Effector memory CD8-positive, alpha-beta T cell (primary cell): ENCODE measurements at places on chromosomes 5 and 9.

DNA sequence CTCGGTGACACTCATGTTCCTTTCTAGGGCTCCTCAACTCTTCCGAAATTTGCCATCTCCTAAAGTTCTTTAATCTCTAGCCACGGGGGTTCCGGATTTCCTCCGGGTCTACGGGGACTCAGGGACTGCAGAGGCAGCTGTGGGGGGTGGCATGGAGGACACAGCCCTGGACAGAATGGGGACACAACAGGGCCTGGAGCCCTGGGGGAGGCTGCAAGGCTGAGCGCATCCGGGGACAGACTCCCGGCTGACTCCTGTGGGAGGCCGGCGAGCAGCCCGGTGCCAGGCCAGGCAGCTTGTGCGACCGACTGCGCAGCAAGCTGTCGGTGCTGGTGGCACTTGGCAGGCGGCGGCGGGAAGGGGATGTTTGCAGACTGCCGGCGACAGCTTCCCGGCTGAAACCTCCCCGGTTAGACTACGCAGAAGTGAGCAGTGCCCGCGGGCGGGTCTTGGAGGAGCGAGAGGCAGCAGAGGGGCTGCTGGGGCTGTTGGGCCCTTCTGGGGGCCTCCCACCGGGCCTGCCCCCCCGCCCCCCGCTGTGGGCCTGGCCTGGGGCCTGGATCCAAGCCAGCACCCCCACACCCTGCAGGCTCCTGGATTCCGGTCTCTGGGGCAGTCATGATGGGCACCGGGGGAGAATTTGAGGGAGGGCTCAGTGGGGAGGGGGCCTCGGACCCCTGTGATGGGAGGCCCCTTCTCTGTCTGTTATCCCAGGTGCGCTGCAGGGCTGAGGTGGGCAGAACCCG is 28.7 kb upstream of the UBAC1 start:
- no peak for DNase-seq

DNA sequence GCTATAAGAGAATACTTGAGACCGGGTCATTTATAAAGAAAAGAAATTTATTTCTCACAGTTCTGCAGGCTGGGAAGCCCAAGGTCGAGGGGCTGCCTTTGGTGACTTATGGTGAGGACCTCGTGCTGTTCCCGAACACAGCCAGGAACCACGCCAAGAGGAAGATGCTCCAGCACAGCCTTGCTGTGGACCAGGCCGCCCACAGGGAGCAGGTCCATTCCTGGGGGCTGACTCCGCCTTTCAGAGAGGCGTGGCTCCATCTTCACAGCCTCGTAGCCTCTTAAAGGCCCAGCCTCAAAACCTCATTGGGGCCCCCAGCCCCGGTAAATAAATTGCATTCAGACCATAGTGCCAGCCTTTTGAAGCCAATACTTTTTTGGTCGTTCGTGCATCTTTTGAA is 93.5 kb upstream of the CACNA1B start:
- no peak for DNase-seq

DNA sequence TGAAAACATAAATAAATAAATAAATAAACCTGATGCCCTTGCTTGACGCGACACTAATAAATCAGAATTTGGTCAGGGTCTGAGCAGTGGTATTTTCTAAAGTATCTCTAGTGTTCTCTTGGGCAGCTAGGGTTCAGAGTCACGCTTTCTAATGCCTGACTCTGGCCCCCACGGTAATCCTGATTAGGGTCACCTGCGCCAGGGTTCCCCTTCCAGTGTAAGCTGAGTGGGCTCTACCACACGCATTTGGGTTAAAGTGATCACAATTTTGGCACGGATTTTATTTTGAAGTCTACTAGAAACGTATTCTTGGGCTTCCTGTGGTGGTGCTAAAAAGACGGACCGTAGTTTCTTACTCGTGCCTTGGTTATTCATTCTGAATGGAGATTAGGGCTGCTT is 651 bp downstream of the TTC1 start:
- DNase-seq = no peak

GRCh38 chr5:12848709-12849108 is 944.5 kb upstream of the CTNND2 start:
- no peak for DNase-seq

DNA sequence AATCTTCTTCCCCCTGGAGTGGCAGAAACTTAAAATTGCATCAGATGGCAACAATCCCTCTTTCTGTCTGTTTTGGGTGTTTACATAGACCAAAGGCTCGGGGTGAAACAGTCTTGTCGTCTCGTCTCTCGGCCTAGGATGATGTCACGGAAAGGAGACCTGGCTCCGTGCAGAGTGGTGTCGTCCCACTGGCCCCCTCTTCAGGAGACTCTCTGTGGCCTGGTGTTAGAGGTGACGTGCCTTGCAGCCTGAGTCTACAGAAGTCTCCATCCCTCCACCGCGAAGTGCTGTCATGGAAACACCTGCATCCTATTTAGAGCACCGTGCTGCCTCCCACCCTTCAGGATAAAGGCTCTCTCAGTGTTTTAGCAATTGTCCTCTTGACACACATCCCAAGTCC is 409.7 kb downstream of the IRX1 start:
- no peak for DNase-seq

GRCh38 chr5:171872666-171873065 is 87.0 kb downstream of the SMIM23 start:
- DNase-seq = no peak

- DNase-seq = no peak
Measured at GRCh38 chr5:104551628-104552027, 989.0 kb upstream of the NUDT12 start.

- DNase-seq = no peak
Measured at GRCh38 chr9:2666569-2666968, 45.0 kb downstream of the VLDLR start.

GRCh38 chr9:115229496-115229895 is 111.5 kb upstream of the TNC start:
- no peak for DNase-seq

- no peak for DNase-seq
Measured at GRCh38 chr5:59385700-59386099, 507.8 kb downstream of the PDE4D start.

DNA sequence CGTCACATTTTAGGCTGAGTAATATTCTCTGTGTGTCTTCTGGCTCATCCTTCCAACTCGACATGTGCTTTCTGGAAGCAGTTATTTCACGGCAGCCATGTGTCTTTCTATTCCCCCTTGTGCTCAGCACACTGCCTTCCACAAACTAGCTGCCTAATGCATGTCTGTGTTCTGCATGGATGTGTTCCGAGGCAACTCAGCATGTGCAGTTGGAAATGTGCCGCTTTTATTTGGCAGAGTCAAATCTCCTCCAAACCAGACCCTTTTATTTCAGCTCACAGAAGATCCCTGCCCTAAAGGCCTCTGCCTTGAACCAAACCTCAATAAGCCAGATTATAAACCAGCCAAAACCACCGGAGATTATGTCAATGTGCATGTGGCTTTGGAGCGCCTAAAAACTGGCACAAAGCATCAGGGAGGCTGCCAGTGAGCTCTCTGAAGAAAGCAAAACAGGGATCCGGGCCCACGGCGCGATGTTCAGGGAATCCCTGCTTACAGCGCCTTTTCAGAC is 360.2 kb downstream of the DEPDC1B start:
- no peak for DNase-seq

GRCh38 chr5:67248703-67249589 is 52.3 kb upstream of the CD180 start:
- no peak for DNase-seq

DNA sequence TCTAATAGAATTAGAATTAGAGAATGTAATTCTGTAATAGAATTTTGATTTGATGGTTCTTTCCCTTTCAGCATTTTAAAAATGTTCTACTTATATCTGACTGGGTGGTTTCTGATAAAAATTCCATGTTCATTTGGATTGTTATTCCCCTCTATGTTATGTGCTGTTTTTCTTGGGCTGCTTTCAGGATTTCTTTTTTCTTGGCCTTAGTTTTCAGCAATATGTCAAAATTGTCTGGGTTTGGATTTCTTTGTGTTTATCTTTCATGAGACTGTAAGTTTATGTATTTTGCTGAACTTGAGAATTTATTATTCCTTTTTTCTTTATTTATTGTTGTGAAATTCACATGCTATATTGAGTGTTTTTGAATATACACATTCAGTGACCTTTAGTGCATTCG is 189.1 kb downstream of the RANBP17 start:
- no peak for DNase-seq

GRCh38 chr5:65907135-65907534 is 19.2 kb upstream of the ERBIN start:
- DNase-seq = no peak

DNA sequence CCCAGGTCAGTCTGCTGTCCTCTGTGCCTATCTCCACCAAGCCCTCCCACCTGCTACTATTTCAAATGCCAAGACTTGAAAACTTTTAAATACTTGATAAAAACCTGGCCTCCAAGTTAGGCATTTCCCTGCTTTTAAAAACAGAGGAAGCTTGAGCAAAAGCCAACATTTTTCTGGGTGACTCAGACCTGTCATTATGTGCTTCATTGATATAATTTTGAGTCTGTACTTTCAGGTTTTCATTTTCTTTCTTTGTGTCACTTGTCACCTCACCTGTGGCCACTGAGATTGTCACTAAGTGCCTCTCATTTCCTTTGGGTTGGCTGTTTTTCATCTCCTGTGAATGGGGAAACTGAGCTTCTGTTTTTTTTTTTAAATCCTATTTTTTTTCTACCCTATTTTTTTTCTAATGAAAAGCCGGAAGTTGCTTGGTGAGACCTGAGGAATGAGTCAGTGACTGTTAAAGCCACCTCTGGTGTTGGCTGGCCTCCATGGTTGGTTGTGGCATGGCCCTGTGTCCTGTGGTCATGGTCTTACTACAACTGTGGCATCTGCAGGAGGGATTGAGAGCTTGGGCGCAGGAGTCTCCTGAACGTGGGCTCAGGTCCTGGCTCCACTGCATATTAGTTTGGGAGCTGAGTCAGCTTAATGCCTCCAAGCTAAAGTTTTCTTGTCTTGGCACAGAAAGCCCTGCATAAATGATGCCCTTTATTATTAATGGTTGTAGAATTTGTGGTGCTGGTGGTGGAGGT is 56.7 kb downstream of the ARHGAP26 start:
- peak; percentile 8 for DNase-seq

GRCh38 chr9:2320114-2320513 is 301.5 kb upstream of the VLDLR start:
- no peak for DNase-seq

GRCh38 chr5:181107699-181108098 is 23.3 kb downstream of the OR2V1 start:
- DNase-seq = no peak

- no peak for DNase-seq
Measured at GRCh38 chr9:84136119-84136868, 155.7 kb downstream of the RMI1 start.

GRCh38 chr5:150904479-150905311 is at the start of gene ZNF300:
Gene ZNF300, minus strand, starts transcription at chr5:150904980. Its CDS starts 1,825 bp downstream, at chr5:150903155.
- peak; percentile 2 for DNase-seq

GRCh38 chr5:87298692-87299362 is 31.1 kb downstream of the RASA1 start:
- DNase-seq = no peak

GRCh38 chr9:120434532-120434931 is 145.4 kb downstream of the CDK5RAP2 start:
- DNase-seq = no peak

- DNase-seq = no peak
Measured at GRCh38 chr5:125160787-125161502, 414.5 kb upstream of the ZNF608 start.

DNA sequence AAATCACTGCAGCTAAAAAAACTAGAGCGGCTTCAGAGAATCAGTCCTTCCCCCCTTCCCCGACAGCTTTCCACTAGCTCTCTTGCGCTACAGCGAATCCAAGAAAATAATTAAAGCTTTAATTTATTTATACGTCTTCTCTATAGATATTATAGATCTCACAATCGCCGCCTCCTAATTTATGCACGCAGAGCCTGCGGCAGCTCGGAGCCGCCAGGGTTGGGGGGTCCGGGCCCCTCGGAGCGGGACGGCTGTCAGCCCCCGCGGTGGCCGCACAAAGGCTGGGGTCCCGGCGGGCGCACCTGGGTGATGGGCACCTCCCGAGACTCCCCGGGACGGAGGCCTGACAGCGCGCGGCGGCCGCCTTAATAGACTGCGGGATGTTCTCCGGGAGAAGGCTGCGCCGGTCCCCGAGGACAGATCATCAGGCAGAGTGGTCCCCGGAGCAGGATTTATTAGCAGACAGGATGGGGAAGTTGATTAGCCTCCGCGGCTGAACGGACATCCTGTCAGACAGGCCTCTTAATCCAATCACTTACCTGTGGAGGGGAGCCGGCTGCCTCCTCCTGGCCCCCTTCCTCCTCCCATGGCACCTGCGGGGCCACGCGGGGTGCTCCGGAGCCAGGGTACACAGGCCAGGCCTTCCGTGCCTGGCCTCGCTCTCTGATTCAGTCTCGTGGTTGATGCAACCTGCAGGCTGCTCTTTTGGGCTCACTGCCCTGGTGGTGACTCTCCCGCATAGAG is 166.8 kb downstream of the MELK start:
- DNase-seq = no peak

DNA sequence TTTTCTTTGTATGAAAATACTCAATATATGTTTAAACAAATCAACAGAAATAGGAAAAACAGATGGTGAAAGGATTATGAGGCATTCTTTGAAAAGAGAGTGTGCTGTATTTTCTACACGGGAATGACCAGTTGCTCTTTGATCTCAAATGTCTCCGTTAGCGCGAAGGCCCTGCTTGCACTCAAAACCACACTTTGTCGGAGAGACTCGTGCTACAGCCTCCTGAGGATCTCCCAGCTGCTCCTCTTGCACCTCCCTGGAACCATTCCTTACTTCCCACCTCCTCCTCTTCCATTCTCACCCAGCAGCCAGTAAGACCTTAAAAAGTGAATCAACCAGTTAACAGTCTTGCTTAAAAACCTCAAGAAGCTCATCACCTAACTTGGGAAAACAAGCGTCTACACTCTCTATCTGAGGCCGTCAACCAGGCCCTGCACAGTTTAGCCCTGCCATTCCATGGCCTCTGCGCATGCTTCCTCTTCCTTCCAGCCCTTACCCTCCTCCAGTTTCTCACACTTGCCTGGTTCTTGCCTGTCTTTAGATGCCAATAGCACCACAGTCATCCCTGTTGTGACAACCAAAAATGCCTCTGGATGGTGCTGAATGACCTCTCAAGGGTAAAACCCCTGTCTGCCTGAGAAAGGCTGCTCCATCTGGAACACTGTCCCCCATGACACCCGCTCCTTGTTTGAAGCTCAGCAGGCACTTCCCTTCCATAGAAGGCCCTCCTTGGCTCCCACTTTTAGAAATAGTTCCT is 594.7 kb upstream of the WWC1 start:
- no peak for DNase-seq
